Omental fat pad (tissue), 4 donors: ENCODE measurements at places on chromosomes 6 and 20. TPM values are rescaled to one million over a fixed set of nuclear protein-coding genes. Genes with fewer than 3 reads are reported as not detected.

- DNase-seq: no peak
Observed at GRCh38 chr6:39274903-39275302, 39.3 kb downstream of the KCNK17 start.

DNA sequence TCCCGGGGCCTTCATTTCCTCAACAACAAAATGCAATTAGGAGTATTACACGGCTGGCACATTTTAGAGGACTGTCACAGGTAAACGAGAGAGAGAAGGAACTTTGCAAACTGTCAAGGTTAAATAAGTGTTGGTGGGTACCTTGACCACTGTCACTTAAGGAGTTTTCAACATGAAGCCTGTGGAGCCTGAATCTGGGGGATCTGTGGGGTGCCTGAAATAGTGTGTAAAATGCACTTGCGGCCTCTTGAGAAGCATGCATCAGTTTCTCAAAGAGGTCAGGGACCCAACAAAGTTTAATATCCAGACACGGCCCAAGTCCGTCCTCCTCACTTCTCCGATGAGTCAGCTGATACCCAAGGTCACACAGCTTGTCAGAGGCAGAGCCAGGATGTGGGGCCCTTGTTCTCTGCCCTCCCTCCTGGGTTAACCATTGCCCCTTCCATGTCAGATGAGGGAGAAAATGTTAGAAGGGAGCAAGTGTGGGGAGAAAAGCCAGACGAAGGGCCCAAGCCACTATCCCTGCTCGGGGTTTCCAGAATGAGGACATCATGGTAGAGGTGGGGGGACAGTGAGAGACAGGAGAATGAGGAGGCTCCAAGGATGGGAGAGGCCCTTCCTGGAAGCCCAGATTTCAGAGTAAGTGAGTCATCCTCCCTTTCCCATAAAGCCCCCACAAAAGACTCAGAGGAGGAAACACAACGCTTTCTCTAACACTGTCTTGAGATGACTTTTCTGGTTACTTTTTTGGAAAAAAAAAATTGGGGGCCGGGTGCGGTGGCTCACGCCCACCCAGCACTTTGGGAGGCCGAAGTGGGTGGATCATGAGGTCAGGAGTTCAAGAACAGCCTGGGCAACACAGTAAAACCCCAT, 42.2 kb downstream of the C6orf132 start:
- DNase-seq: no peak

- no peak for DNase-seq
Observed at GRCh38 chr20:24955045-24955444, 6.0 kb downstream of the CST7 start.

DNA sequence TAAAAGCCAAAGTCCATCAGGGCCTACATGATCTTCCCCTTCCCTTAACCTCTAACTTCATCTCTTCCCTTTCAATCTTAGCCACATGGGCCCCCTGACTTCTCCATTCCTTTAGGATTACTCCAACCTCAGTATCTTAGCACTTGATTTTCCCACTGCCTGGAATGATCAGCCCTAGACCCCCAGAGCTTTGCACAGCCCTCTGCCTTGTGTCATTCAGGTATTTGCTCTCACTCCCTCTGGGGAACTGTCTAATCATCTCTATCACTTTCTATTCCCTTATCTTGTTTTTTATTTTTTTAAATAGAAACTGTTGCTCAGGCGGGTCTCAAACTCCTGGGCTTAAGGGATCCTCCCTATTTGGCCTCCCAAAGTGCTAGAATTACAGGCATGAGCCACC, 13.3 kb upstream of the ZNFX1 start:
- no peak for DNase-seq

- no peak for DNase-seq
Observed at GRCh38 chr6:154814063-154814462, 80.8 kb downstream of the SCAF8 start.

The DEFB132 gene
- total RNA-seq: 1.5 TPM

The OPRM1 gene
- not detected for total RNA-seq

The VGLL2 gene
- total RNA-seq: not detected

- DNase-seq: no peak
Observed at GRCh38 chr6:121540210-121540609, 104.8 kb downstream of the GJA1 start.

DNA sequence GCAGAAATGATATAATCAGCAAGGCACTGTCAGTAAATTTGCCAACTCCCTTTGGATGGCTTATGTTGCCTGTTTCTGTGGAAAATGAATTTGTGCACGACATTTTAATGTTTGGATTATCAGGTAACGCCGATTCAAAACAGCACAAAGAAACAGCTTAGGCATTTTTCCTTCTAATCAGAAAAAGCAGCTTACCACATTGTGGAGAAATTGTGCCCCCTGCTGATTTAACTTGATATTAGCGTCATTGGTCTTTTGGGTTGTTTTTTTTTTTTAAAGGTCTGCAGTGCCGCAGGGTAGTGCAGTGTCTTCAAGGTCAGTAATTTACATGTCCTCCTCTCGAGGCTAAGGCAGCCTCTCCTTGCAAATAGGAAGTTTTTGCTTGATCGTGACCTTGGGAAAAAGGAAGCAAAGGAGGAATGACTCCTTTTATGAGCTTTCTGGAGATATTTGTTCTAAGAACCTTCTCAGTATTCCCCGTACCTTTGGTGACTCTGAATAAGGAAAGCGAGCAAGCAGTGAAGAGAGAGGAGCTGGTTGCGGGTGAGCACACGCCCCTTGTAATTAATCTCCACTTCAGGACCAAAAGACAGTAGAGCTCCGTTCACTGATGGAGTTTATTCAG, 79.1 kb downstream of the ELOVL4 start:
- no peak for DNase-seq

DNA sequence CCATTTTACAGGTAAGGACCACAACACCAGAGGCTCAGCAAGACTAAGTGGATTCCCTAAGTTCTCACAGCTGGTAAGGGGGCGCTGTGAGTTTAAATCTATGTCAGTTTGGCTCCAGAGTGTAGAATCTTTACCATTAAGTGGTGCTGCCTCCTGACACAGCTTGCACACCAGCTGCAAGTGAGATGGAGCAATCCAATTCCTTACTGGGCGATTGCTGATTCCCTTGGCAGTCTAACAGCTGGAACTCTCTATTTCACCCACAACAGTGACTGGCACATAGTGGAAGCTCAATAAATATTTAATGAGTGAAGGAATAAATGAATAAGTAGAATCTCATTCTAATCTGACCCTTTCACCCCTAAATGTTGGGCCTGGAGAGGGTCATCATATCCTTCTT, 176.7 kb downstream of the CLIC5 start:
- no peak for DNase-seq

The PMEPA1 gene
- total RNA-seq: 42.7 TPM

The IPCEF1 gene
- 0.84 TPM for total RNA-seq

DNA sequence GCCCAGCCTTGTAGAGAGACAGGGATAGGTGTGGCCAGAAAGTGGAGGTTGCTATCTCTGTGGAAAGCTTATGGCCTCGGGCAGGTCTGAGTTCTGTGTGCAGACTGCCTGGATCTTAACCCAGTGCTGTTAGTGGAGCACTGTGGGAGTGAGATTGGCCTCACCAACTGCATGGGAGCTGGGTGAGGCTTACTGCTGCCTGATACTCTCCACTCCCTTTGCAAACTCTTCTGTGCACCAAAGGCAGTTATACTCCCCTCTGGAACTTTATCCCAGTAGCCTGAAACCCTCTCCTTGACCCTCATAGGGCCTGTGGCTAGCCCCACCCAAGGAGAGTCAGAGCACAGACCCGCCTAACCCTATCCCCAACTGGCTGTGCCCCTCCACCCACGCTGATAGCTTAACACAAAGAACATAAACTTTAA, 41.4 kb upstream of the PKIB start:
- DNase-seq: no peak

The TCP11 gene
- not detected for total RNA-seq

GRCh38 chr20:47248448-47248966, 108.0 kb downstream of the ZMYND8 start:
- no peak for DNase-seq

- no peak for DNase-seq
Observed at GRCh38 chr6:25635886-25636317, 16.1 kb upstream of the SCGN start.

The TGM3 gene
- not detected for total RNA-seq

The DACT2 gene
- 3.3 TPM for total RNA-seq

DNA sequence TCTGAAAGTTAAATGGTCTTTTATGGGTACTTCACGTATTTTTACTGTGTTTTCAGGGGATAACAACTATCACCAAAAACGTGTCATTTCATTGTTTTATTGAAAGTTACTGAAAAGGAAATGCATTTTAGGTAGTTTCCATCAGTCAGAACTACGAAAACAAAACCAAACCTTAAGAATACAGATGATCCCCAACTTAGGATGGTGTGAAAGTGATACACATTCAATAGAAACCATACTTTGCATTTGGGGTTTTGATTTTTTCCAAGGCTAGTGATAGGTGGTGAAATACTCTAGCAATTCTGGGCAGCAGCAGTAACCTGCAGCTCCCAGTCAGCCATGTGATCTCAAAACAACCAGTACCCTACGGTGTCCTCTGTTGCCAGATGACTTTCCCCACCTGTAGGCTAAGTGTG, 25.9 kb upstream of the EFHC1 start:
- no peak for DNase-seq

The MED23 gene
- 21.9 TPM for total RNA-seq

The ZC3H12D gene
- total RNA-seq: 2.0 TPM

DNA sequence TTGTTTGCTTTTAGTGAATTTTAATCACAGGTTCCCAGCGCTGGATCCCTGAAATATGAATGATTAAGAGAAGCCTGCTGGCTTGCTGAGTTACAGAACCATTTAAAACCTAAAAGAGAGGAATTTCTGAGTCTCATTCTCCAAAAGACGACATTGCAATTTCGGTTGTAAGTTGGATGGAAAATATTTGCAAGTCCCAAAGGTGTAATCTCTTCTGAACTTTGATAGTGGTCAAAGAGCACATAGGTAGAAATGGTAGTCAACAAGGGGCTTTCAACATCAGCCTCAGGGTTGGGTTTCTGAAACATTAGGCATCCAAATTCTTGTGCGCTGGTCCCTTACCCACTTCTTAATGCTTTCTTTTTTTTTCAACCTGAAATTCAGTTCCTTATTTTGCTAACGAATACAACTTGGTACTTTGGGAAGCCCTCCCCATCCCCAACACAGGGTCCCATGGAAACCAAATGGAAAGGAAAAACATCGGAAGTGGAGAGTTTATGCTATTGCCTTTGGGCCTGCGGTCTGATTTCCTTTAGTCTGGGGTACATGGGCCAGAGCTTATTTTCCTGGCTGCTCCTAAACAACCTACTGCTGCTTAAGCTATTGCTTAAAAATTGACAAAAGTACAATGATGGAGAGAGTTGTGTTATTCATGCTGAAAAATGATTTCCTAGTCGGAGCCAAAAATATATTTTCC, 117.0 kb upstream of the KCNK16 start:
- no peak for DNase-seq

DNA sequence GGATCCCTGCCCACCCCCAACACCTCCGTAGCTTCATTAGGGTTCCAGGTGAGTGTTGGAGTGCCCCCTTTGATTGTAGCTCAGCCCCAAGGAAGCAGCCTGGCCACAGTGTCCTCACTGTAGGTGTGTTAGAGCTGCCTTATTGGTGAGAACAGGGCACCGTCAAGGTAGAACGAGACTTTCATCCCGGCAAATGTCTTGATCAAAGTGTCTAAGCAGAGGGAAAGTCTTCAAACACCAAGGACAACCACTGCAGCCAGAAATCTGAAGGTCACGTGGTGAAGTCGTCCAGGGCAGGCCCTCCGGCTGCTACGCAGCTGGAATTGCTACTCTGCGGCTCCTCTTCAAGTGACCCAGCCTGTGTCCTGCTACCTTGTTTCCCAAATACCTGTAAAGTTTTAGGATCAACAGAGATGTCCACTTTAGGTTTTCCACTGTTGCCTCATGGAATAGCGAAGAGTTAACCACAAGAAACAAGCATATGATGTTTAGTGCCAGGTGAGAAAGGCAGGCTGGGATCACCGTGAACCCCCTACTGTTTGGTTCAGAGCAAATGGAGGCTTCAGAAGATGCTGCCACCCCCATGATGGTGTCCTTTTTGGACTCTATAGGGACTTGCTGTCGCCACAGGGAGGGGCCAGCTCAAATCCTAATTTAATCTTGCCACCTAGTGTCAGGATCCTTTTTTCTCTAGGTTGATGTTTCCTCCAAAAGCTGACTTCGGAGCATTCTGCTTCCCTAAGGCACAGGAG, 1.7 kb upstream of the DLL1 start:
- DNase-seq: no peak

The CNBD2 gene
- total RNA-seq: 4.0 TPM

DNA sequence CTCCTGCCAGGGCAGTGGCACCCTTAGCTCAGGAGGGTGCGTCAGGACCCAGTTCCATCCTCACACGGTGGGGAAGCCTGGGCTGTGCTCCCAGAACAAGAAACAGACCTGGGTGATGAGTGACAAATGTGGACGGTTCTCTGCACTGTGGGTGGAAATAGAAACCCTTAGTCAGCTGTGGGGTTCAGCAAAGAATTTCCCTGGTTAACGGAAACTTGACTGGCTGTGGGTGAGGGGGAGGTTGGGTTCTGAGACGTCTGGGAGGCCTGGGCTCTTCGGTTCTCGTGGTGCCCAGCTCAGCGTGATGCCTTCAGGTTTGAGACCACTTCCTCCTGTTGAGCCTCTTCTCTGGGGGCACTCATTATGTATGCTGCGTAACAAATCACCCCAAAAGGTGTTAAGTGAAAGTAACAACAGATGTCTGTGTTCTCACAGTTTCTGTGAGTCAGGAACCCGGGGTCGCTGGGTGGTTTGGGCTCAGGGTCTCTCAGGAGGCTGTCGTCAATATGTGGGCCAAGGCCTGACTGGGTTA, 53.1 kb upstream of the FAM83D start:
- DNase-seq: no peak

DNA sequence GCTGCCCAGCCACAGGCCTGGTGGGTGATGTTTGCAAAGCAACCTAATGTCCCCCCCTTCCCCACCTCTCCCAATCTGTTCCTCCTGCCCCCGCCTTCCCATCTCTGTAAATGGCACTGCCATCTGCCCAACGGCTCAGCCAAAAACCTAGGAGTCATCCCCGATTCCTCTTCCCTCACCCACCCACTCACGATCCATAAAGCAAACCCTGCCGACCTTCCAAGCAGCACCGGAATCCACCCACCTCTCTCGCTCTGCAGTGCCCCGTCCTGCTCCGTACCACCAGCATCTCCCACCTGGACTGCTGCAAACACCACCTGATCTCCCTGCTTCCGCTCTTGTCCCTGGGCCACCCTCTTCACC, 37.6 kb downstream of the SULF2 start:
- DNase-seq: no peak
